ENCODE measurements at places on chromosomes 1 and 21.

DNA sequence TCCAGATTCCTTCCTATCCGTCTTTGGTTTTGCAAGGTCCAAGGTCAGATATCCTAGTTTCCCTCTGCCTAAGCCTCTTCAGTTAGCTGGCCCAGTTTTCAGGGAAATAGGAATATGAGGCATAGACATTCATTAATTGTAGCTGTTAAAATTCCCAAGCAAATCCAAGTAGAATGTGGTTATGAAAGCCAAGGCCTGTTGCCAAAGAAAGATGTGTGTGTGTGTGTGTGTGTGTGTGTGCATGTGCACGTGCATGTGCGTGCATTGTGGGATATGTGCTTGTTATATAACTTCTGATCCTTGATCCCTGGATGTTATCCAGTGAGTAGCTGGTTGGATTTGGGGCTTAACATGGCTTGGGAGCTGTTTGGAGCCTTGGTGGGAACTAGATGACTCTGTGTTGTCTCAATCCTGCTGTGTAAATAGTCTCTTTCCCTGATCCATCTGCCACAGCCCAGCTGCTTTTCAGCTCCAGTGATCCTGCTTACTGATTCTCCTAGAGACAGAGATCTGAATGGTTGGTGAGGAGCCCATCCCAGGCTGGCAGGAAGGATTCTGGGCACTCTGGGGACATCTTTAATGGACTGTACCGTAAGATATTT lies 70.6 kb upstream of the GCLM start:
- no peak for DNase-seq

DNA sequence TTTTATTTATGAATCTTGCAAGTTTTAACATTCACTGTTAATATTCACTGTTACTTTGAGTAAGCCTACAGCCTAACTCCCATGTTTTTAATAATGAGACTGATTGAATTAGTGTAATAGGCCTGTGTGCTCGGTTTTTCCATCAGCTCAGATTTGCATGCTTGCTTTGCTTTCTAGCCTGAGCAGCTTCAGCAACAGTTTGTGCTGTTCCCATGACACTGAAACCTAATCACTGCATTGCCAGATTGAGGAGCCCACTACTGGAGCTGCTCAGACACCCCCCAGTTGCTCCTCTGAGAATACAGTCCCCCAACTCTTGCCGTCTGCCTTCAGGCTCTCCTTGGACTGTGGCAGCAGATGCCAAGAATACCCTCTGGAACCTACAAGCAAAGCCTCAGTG lies 695.4 kb downstream of the BRINP3 start:
- DNase-seq, result no peak

GRCh38 chr1:30756545-30757351 lies 826 bp downstream of the LAPTM5 start:
- no peak for DNase-seq

DNA sequence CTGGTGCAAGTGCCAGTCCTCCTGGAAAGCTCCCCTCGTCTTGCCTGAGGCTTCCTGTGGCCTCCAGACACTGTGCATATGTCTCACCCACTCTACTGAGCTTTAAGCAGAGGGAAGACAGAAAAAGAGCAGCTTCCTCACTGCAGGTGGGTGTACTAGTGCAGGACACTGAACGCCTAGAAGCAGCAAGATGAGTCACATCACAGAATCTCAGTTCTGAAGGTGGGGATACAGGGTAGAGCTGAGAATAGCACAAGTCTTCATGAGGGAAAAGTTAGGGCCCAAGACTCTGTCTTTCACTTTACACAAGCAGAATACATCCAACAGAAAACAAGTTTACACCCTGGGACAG lies 37.4 kb downstream of the PCAT6 start:
- no peak for DNase-seq

- no peak for DNase-seq
These were observed 51.3 kb upstream of the SELENON start for GRCh38 chr1:25748531-25749205.

GRCh38 chr1:172469717-172470116 lies 25.8 kb upstream of the PIGC start:
- DNase-seq, result no peak
